ENCODE measurements at places on chromosomes 2 and 18. TPM values are rescaled to one million over a fixed set of nuclear protein-coding genes. Genes with fewer than 3 reads are reported as not detected.
A peak's percentile ranks its signal among the peaks of the same experiment; 100 is the strongest.

DNA sequence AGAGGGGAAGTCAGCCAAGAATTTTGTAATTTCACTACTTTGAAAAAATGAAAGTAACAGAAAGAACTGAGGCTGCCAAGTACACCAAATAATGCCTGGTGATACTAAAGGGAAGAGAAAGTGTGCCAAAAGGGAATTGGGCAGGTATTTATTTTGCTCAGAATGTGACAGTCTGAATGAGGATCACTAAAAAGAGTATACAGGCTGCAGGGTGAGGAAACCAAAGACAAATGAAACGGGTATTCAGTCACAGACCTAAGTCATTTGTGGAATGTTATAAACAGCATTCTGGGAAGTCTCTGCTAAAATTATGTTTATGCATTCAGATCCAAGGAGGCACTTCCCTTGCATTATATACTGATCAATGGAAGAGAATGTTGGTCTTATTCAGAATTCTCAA is 418.6 kb upstream of the SLC39A10 start:
- DNase-seq: no peak

The DNMT3A gene
- 11.8 TPM for total RNA-seq

DNA sequence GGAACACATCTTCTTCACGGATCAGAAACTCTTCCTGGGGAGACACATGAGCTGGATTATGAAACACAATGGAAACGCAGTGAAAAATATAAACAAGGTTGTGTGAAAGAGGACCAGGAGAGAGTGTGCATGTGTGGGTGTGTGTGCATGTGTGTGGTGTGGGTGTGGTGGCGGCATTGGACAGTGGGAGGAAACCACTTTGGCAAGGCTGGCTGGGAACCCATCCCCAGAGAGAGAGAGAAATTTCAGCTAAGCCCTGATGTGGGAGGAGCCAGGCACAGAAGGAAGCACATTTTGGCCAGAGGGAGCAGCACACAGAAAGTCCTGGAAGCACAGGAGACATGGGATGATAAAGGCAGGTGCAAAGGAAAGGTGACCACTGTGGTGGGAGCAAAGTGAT is 147.6 kb upstream of the COPS8 start:
- DNase-seq: no peak

- no peak for DNase-seq
Measured at GRCh38 chr2:205352593-205352992, 329.7 kb upstream of the NRP2 start.

- DNase-seq: no peak
Measured at GRCh38 chr2:230593765-230594164, 118.9 kb upstream of the CAB39 start.

- peak; percentile 33 for DNase-seq
Measured at GRCh38 chr2:29123617-29124349, 8.6 kb downstream of the CLIP4 start.

The LONRF2 gene
- total RNA-seq: 12.1 TPM

The PCARE gene
- total RNA-seq: not detected

The WDR12 gene
- 206 TPM for total RNA-seq

The PHOSPHO2 gene
- total RNA-seq: 1.2 TPM

- no peak for DNase-seq
Measured at GRCh38 chr2:179812501-179812900, 48.9 kb downstream of the ZNF385B start.

DNA sequence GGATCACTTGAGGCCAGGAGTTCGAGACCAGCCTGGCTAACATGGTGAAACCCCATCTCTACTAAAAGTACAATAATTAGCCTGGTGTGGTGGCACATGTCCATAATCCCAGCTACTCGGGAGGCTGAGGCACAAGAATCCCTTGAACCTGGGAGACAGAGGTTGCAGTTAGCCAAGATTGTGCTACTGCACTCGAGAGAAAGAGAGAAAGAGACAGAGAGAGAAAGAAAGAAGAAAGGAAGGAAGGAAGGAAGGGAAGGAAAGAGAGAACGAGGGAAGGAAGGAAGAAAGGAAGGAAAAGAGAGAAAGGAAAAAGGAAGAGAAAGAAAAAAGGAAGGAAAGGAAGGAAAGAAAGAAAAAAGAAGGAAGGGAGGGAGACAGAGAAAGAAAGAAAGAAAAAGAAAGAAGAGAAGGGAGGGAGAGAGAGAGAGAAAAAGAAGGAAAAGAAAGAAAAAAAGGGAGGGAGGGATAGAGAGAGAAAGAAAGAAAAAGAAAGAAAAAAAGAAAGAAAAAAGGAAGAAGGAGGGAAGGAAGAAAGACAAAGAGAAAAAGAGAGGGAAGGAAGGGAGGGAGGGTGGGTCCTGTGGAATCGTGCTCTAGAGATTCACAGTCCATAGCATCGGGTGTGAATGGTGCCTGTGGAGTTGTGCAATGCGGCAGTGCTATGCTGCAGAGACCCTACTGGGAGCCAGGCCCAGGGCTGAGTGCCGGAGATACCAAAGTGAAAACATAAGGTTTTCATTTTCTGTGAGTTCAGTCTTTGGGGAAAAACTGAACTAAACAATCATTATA is 4.6 kb upstream of the SDC1 start:
- DNase-seq: no peak

DNA sequence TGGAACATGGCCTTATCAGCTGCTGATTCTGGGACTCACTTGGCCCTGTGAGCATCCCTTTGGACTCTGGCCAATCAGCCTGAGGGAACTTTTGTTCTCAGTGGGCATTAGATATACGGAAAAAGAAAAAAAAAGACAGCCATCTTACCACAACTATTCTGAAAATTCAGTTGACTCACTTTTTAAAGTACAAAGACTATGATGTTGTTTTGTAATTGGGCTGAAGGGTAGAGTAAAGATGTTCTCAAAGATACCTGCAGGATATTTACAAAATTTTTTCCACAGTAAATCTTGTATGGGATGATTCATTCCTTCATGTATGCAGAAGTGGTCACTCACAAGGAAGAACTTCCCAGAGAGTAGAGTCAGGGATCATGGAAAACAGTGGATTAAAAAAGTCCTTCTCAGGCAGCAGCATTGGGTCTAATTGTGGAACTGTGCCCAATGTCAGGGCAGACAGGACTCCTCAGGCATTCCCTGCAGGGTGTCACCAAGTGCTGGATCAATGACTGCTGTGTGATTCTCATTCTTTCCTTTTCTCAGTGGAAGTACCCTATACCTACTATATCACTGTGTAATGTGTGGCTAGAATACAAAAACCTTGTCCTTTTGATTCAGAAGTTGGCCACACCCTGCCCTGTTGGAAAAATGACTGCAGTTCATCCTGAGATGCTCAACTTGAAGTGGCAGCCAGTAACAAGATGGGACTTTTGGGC is 35.4 kb downstream of the SULT1C4 start:
- DNase-seq: peak; percentile 58

DNA sequence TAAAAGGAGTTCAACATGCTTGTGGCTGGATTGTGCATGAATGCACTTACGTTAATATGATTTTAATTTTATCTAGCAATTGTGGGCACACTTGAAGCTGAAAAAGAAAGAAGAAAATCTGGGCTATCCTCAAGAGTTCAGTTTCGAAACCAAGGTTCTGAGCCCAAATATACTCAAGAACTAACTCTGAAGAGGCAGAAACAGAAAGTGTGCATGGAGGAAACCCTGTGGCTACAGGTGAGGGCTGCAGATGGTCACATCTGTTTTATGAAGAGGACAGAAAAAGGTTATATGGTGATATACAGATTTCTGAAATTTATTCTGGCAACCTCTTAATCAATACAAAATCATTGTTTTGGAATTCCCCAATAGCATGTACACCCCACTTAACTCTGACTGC is 57.3 kb downstream of the ITGA6 start:
- DNase-seq: no peak

The ASPRV1 gene
- total RNA-seq: 0.05 TPM

DNA sequence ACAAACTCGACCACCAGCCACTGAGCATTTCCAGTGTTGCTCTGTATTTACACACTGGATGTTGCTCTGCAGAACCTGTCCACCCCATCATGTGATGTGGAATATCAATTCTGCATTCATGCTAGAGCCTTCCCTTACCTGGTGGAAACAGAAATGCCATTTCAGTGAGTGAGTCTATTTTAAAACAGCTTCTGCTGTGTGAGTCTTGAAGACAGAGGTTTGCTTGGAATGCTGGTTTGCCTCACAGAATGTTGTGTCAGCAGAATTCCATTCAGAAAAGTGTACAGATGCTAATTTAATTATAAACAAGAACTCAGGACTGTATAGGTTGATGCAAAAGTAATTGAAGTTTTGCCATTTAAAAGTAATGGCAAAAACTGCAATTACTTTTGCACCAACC is 118.3 kb downstream of the MAP3K20 start:
- DNase-seq: no peak

- no peak for DNase-seq
Measured at GRCh38 chr2:128026448-128027277, 1.2 kb downstream of the SAP130 start.
